Activated naive CD4-positive, alpha-beta T cell treated with anti-CD3 and anti-CD28 coated beads for 36 hours (primary cell): ENCODE measurements at places on chromosomes 11 and 22. TPM values are rescaled to one million over a fixed set of nuclear protein-coding genes. Genes with fewer than 3 reads are reported as not detected.

GNAZ gene
- total RNA-seq, result 1.8 TPM

GRCh38 chr11:11978792-11979487 lies 29.5 kb downstream of the DKK3 start:
- H3K36me3 ChIP-seq, result no peaks in the 10 kb centered on the region
- H3K27ac ChIP-seq, result no peak overlapping the region
- no peak for DNase-seq
- H3K27me3 ChIP-seq, result no peaks in the 10 kb centered on the region

CAVIN3 gene
- total RNA-seq, result 1.5 TPM

DNA sequence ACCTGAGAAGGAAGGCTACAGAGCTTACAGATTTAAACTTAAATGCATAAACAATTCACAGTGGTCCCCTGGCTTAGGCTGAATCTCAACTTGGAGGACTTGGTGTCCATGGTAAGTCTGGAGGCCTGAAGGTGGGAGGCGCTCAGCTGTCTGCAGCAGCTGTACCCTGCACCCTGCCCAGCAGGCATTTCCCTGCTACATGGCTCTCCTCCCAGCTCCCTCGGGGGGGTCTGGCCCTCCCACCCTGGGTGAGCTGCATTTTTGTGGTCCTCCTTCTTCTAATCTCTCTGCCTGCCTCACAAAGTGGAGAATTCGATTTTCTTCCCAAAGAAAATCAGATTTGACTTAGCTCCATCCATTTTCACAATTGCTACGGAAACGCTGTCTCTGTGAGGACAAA lies 273.2 kb downstream of the KIRREL3 start:
- H3K36me3 ChIP-seq, result no peaks in the 10 kb centered on the region
- H3K27ac ChIP-seq, result no peak overlapping the region
- DNase-seq, result no peak

GRCh38 chr11:68968306-68969250 lies 12.2 kb downstream of the MRGPRD start:
- H3K4me1 ChIP-seq, result peaks cover 11% of the 10 kb centered on the region
- no peak overlapping the region for H3K27ac ChIP-seq
- no peak for DNase-seq
- H3K4me3 ChIP-seq, result no peak overlapping the region
- no peaks in the 10 kb centered on the region for H3K36me3 ChIP-seq
